MG63 (cell line): ENCODE measurements at places on chromosomes 4 and X.

- DNase-seq = no peak
These were observed 35.7 kb downstream of the BTC start for GRCh38 chr4:74758551-74759145.

DNA sequence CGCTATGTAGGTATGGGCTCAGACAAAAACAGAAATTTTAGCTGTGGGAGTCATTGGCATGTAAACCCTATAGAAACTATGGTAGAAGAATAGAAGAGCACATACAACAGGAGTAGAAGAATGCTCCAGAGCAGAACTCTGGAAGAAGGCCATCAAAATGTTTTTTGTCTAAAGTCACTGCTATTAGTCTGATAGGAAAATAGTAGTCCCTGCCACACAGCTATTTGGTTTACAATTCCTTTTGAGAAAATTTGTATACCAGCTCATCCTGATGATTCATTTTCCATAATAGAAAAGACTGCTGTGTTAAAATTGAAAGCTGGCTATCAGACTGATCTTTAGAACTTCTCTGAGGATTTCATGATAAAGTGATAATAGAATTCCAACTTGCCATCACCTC, 32.8 kb upstream of the ADAD1 start:
- no peak for DNase-seq

DNA sequence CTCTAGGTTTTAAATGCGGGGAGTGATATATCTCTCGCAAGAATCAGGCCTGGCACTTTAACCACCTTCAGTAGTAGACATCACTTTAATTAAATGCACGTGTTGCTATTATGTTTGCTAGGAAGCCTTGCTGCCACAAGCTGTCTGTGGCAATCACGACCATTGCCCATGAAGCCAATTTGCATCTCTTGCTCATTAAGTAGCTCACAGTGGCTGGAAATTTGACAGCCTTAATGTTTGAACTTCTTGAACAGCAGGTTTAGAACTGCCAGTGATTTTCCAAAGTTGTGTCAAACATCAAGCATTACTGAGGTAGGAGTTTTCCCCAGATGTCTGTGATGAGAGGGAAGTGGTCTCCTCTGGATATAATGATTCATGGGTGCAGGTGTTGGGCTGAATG, 642.3 kb upstream of the CPEB2 start:
- no peak for DNase-seq

- DNase-seq = no peak
These were observed 108.3 kb upstream of the MED14 start for GRCh38 chrX:40843643-40844042.
